ENCODE measurements at places on chromosomes 1 and 21.

- DNase-seq = no peak
These were observed 548 bp upstream of the MFSD2A start for GRCh38 chr1:39954324-39954869.

GRCh38 chr1:63124666-63125191, 197.6 kb upstream of the FOXD3 start:
- peak; percentile 86 for DNase-seq

- no peak for DNase-seq
These were observed at the start of gene TNFRSF8 for GRCh38 chr1:12063141-12064072. TNFRSF8 (plus strand) TSS chr1:12063303; CDS start chr1:12063599, 296 bp downstream.

DNA sequence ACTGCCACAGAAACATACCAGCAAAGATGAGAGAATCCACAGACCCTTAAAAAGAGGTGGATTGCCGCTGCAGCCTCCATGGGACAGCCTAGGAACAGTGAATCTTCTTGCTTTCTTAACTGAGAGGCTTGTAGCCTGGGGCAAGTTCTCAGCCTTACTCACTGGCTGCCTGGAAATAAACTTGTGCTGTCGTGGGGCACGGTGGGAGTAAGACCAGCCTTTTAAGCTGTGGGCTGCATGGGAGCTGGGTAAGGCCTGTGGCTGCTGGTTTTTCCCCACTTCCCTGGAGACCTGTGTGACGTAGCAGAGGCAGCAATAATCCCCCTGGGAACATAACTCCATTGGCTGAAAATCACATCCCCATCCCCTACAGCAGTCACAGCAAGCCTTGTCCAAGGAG, 30.8 kb downstream of the CD2 start:
- DNase-seq = peak; percentile 75

DNA sequence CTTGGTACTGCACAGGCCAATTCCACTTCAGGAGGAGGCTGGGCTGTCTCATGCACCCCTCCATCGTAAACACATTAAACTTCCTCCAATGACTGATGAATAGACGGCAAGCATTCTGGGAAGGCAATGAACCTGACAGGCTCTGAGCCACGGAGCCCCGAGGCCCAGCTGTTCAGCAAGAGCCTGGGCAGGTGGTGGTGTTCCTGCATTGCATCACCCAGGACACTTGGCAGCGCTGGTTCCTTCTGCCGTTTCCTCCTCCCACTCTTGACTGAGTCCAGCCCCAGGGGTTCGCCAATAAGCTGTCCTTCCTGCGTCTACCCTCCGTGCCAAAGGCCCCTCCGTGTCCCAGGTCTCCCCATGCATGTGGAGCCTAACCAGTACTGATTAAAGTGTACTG, 109.8 kb downstream of the JAK1 start:
- no peak for DNase-seq

GRCh38 chr1:91026320-91026719, 4.5 kb upstream of the ZNF644 start:
- DNase-seq = no peak

DNA sequence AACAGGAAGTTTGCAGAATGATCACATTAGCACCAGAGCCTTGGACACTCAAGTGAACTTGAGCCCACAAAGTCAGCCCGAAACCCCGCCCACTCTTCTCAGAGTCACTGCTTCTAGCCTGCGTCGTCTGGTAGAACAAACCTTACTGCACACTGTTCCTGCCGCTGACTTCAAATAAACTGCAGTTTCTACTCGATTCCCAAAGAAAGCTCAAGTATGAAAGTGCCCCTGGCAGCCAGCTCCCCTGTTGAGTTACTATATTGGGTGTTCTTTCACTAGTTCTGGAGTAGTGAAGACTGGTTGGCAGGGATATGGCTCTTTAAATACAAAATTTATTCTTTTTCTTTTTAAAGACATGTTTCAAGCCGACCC, 164.7 kb downstream of the GALNT2 start:
- DNase-seq = no peak

GRCh38 chr1:193348769-193349535, 162.5 kb upstream of the B3GALT2 start:
- no peak for DNase-seq

DNA sequence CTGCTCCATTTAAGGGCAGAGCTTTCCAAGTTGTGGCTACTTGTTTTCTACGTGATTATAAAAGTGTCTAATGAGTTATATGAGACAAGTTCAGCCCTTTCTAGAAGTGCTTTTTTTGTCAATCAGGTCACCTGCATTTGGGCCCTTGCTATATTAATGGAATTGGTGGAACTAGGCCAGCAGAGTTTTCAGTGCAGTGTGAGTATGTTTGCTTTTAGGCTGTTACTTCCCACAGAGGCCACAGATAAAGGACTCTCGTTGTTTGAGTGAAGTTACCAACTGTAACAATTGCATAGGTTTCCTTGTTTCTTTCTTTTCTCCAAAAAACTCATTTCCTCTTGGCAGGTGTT, 10.9 kb downstream of the SMAP2 start:
- DNase-seq = no peak
